ENCODE measurements at places on chromosomes 5 and 9. TPM values are rescaled to one million over a fixed set of nuclear protein-coding genes. Genes with fewer than 3 reads are reported as not detected.

- DNase-seq = no peak
Observed at GRCh38 chr9:129340427-129341170, 162.5 kb upstream of the IER5L start.

GRCh38 chr9:100431886-100432285 lies 4.9 kb downstream of the MSANTD3 start:
- DNase-seq = no peak

- DNase-seq = no peak
Observed at GRCh38 chr5:1796371-1797102, 3.1 kb downstream of the MRPL36 start.

DNA sequence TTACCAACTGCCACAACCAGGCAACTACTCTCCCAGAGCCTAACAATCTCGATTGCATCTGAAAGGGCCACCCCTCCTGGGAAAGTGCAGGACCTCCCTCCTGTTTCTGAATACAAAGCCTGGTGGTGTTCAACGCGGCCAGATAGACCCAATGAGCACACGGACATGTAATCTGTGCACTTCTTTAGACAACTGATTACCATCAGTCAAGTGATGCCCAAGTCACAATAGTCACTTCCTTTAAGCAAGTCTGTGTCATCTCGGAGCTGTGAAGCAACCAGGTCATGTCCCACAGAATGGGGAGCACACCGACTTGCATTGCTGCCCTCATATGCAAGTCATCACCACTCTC lies 739 bp downstream of the C9orf72 start:
- DNase-seq = no peak

GRCh38 chr5:19001539-19001938 lies 986.5 kb downstream of the CDH18 start:
- DNase-seq = no peak

- DNase-seq = no peak
Observed at GRCh38 chr9:88186495-88187110, 48.3 kb upstream of the SPATA31C2 start.

- no peak for DNase-seq
Observed at GRCh38 chr9:129894120-129894823, 59.0 kb downstream of the USP20 start.

DNA sequence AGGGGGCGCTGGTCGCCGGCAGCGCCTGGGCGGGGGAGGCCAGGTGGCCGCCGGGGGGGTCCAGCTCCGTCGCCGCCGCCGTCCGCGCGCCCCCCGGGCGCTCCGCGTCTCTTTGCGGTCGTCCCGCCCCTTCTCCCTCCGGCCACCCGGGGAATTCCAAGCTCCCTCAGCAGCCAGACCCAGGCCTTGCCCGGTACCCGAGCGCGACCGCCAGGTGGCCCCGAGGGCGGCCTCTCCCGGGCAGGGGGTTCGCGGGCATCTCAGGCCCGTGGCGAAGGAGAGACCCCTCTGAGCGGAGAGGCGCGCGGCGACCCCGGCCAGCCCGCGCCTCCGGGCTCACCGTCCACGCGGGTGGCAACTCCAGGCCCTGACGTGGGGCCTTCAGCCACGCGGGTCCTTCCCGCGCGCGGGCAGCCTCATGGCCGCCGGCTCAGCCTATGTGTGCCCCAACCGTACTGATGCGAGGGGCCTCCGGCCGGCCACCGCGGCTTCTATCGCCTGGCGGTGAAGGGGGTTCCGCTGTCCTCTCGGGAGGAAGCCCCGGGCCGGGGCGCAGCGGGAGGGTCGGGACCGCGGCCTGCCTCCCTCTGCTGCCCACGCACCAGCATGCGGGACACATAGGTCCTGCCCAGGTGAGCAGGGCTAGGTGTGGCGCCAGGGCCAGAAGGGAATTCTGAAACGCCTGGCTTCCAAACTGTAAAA lies 529 bp upstream of the NRARP start:
- DNase-seq = no peak

DNA sequence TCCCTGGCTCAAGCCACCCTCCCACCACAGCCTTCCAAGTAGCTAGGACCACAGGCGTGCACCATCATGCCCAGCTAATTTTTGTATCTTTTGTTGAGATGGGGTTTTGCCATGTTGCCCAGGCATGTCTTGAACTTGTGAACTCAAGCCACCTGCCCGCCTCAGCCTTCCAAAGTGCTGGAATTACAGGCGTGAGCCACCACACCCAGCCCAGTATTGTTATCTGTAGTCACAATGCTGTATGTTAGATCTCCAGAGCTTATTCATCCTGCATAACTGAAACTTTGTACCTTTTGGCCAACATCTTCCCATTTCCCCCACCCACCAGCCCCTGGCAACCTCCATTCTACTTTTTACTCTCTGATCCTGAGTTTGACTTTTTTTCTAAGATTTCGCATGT lies 37.5 kb downstream of the CREBRF start:
- DNase-seq = no peak

DNA sequence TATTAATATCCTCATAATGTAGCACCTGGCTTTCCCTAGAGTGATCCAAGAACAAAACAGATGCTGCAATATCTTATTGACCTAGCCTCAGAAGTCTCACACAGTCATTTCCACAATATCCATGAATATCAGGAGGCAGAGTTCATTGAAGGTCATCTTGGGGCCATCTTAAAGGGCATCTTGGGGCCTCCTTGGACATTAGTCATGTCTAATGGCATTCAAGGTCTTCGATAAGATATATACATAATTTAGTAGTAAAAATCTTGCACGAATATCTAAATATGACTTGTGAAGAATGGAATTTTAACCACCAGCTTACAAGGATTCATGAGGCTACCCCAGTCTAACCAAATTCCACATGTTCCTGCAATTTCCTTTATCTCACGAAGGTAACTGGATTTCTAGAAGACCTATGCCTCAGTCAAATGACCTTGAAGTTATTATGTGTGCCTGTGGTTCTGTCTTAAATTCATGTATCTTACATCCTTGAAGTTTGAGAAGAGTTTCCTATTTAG lies 163.6 kb upstream of the SPEF2 start:
- DNase-seq = no peak

DNA sequence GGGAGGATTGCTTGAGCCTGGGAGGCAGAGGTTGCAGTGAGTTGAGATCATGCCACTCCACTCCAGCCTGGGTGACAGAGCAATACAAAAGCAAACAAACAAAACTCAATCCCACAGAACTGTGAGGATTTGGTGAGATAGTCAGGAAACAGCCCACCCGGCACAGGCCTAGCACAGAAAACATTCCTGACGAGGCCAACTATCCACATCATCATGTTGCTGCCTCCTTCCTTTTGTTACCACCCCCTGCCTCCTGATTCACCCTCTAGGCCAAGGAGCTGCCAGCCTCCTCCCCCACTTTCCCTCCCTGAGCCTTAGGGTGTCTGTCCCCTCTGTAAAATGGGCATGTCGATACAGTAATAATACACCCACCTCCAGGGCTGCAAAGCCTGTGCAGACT lies 39.0 kb downstream of the STK10 start:
- DNase-seq = no peak

GRCh38 chr5:95842854-95843544 lies 20.5 kb upstream of the GLRX start:
- no peak for DNase-seq

GRCh38 chr9:104842698-104843097 lies 78.8 kb downstream of the NIPSNAP3B start:
- no peak for DNase-seq

DNA sequence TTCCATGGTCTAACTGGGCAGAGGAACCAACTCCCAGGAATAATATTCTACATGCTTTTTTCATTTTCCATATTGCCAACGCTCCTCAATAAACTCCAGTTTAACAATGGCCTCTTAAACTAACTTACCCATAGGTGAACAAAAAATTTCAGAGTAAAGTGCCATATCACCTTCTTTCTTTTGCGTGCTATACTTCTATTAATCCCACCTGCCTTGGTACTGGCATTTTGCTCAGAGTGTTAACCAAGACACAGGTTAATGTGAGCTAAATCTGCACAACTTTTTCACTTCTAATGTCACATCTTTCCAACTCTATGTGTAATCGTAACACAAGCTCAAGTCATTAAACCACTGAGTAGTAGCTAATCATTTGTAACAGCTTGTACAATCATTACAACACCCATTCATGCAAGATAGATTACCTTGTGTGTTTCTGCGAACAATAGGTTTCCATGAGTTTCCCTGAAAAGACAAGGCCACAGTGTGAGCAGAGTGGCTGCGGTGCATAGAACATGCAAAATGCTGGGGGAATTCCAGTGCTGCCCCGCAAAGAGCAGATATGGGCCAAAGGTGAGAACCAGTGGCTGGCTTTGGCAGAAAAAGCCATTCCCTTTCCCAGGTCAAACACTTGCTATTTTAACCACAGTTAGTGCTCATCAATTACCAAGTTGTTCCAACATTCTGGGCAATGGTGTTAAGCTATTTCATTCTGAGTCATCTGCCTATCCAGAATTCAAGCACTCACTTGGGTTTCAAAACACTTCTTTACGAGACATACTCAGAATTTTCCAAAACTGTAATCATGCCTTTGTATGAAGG lies 42.8 kb downstream of the TIMD4 start:
- no peak for DNase-seq

DNA sequence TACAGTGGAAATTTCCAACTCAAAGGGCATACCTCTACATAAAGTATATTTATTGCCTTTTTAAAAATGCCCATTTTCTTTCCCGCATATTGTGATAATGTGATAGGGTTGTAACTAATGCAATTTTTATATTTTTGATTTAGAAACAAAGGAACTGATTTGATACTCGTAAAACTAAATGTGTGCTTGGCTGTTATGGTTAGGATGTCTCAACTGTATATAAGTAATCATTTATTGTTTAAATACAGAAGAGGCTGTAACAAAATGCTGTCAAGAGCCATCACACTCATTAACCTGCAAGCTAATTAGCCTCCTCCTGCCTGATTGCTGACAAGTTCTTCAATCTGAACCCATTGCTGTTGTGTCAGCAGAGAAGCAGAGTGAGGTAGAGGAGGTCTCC lies 149.2 kb downstream of the PBX3 start:
- no peak for DNase-seq

- DNase-seq = no peak
Observed at GRCh38 chr5:115626445-115626823, 598 bp upstream of the TMED7 start.

- no peak for DNase-seq
Observed at GRCh38 chr5:143006501-143006900, 236.3 kb downstream of the ARHGAP26 start.

GRCh38 chr9:137253717-137254623 lies 1.2 kb upstream of the NELFB start:
- DNase-seq = no peak

DNA sequence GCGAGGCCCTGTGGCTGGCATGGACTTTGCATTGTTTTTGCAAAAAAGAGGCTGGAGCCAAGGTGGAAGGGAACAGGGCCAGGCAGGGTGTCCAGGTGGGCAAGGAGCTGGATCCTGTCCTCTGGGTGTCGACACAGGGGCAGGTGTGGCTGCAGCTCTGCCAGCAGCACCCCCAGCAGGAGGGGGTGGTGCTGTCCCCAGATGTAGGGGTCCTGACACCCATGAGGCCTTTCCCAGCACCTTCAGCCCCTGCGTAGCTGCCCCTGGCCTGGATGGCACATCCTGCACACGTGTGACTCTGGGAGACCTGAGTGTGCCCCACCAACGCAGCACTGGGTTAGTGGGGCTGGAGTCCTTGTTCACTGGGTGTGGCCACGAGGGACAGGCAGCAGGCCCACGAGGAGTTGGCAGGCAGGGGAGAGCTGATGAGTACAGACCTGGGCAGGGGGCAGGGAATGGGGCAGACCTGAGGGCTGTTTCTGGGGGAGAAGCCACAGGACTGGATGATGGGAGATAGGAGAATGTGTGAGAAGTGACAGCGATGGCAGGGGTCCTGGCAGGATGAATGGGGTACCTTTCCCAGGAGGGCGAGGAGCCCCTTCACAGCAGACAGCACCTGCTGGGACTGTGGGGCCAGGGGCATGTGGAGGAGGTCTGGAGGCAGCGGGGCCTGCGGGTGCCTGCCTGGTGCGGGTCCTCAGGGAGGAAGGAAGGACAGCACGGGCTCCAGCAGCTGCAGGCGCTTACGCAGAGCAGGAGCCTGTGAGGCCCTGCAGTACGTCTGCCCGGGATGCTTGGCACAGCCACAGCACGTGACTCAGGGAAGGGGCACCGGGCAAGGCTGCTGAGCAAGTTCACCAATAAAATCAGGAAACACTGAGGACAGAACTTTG lies 3.6 kb upstream of the RASGEF1C start:
- DNase-seq = no peak

- no peak for DNase-seq
Observed at GRCh38 chr9:133043449-133044035, 12.7 kb downstream of the GTF3C5 start.

- no peak for DNase-seq
Observed at GRCh38 chr9:114427644-114428043, 39.9 kb upstream of the AKNA start.

DNA sequence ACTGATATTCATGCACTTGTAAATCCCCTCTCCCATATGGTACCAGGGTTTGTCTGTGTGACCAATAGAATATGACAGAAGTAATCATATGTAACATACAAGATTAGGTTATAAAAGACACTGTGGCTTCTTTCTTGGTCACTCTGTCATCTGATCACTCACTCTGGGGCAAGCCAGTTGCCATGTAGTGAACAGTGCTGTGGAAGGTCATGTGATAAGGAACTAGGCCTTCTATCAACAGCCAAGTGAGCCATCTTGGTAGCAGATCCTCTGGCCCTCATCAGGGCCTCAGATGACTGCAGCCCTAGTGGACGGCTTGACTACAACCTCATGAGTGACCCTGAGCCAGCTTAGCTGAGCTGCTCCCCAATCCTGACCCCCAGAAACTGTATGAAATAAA lies 30.0 kb upstream of the MATR3 start:
- no peak for DNase-seq

GRCh38 chr5:14164164-14165163 lies 21.3 kb downstream of the TRIO start:
- no peak for DNase-seq

GRCh38 chr5:151158287-151158661 lies 695 bp upstream of the ANXA6 start:
- DNase-seq = no peak

- DNase-seq = no peak
Observed at GRCh38 chr5:41218929-41219657, 5.8 kb upstream of the C6 start.

GRCh38 chr9:76732341-76732958 lies 31.8 kb upstream of the PCA3 start:
- DNase-seq = no peak

SLC4A9 gene
- 0.19 TPM for polyA plus RNA-seq

RNF183 gene
- polyA plus RNA-seq = not detected

NFIB gene
- polyA plus RNA-seq = 82.4 TPM

RNF38 gene
- 25.3 TPM for polyA plus RNA-seq

LHX2 gene
- 1.9 TPM for polyA plus RNA-seq

PDCD1LG2 gene
- polyA plus RNA-seq = 2.8 TPM

TAS2R1 gene
- polyA plus RNA-seq = 0.32 TPM

SLC26A2 gene
- polyA plus RNA-seq = 8.6 TPM

FBP2 gene
- 91.5 TPM for polyA plus RNA-seq

PDE6A gene
- 0.06 TPM for polyA plus RNA-seq

MPDZ gene
- polyA plus RNA-seq = 42.9 TPM

ARHGEF37 gene
- polyA plus RNA-seq = 4.3 TPM

IL13 gene
- polyA plus RNA-seq = not detected

ZCCHC9 gene
- 27.2 TPM for polyA plus RNA-seq

ECSCR gene
- polyA plus RNA-seq = 29.8 TPM

ZNF462 gene
- 8.6 TPM for polyA plus RNA-seq

DBH gene
- polyA plus RNA-seq = 0.72 TPM

TEX48 gene
- not detected for polyA plus RNA-seq

Measured in forelimb muscle (tissue), 1 donor.